ENCODE measurements at places on chromosomes 16 and 17. TPM values are rescaled to one million over a fixed set of nuclear protein-coding genes. Genes with fewer than 3 reads are reported as not detected.

DNA sequence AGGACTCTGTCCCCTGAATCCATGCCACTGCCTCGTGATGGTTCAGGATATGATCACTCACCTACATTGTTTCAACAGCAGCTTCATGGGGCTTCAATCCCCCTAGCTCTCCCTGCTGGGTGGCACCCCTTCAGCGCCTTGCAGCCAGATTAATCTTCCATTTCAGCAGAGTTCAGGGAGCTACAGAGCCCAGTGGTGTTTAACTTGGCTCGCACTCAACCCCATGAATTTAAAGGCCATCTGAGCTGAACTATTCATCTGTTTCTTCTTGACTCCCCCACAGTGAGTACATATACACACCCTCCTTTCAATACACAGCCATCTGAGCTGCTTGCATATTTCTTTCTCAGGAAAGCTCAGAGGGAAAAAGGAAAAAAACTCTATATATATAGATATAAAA lies 202.8 kb upstream of the C16orf82 start:
- no peak for DNase-seq

GRCh38 chr16:49674990-49675389 lies 180.9 kb downstream of the ZNF423 start:
- no peak for DNase-seq

DNA sequence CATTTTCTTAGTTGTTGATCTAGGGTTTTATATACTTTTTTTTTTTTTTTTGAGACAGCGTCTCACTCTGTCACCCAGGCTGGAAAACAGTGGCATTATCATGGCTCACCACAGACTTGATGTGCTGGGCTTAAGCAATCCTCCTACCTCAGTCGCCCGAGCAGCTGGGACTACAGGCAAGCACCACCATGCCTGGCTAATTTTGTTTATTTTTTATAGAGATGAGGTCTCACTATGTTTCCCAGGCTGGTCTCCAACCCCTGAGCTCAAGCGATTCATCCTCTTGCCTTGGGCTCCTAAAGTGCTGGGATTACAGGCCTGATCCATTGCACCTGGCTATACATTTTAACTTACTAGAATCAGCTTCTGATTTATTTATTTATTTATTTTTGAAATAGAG lies 34.2 kb upstream of the ATP2A3 start:
- peak; percentile 25 for DNase-seq

DNA sequence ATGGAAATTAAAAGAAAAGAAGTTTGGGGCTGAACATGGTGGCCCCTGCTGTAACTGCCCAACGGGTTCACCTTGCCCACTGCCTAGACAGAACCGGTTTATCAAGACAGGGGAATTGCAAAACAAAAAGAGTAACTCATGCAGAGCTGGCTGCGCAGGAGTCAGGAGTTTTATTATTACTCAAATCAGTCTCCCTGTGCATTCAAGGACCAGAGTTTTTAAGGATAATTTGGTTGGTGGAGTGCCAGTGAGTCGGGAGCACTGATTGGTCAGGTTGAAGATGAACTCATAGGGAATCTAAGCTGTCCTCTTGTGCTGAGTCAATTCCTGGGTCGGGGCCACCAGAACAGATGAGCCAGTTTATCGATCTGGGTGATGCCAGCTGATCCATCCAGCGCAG lies 4.4 kb upstream of the SCPEP1 start:
- no peak for DNase-seq

GRCh38 chr17:27544350-27545131 lies 86.4 kb upstream of the LGALS9 start:
- no peak for DNase-seq

DNA sequence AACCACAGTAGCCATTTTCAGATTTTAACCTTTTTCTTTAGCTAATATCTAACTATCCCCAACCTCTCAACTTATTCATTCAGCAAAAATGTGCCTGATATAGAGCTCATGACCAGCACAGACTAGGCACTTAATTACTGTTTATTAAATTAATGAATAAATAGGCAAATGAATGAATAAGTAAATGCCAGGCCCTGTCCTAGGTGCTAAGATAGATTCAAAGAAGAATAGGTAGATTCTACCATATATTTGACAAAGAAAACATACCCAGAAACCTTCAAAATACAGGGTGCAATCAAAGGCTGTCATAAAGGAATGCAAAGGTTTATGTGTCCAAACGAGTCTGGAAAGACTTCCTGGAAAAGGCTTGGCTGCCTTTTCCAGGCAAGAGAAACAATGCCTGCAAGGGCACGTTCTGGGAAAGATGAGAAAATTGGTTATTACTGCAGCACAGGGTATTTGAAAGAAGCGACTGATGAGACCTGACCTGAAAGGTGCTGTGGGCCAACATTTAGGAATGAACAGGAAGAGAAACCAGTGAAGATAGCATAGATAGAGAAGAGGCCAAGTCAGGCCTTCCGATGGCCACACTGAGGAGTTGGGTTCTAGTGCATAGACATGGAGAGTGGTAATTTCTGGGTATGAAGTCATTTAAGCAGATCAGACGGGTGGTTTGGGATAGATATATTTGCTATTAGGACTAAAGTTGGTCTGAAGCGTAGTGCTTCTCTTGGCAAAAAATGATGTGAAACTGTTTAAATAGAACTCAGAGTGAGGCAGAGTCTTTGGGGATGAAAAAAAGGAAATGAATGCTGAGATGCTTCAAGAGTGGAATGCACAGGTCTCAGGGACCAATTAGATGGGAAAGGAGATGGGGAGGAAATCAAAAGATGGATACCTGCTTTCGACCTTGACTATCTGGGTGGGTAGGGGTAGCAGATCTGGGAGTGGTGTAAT lies 11.4 kb upstream of the CCL2 start:
- no peak for DNase-seq

DNA sequence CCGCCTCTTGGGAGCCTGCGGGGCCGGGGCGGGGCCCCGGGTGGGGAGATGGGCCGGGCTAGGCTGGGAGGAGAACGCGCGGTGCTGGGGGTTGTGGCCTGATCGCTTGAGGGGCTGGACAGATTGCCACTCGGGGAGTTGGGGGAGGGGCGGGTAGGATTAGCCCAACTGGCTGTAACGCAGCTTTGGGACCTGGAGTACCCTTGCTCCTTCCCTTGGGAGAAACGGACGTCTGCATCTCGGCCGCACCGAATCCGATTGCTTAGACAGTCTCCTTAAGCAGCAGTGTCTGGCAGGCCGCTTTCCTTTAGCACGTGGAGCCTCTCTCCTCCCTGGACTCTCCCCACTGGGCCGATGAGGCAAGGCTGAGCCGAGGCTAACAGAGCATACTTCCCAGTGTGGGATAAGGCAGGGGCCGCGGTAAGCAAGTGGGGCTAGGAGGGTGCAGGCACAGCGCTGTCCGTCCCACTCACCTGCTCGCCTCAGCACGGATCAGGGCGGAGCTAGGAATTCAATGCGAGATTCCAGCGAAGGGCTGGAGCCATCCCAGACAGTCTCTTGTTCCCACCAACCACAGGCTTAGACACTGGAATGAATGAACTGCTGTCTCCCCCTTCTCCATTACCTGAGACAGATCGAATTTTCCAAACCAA lies 540 bp upstream of the ACLY start:
- peak; percentile 89 for DNase-seq

DNA sequence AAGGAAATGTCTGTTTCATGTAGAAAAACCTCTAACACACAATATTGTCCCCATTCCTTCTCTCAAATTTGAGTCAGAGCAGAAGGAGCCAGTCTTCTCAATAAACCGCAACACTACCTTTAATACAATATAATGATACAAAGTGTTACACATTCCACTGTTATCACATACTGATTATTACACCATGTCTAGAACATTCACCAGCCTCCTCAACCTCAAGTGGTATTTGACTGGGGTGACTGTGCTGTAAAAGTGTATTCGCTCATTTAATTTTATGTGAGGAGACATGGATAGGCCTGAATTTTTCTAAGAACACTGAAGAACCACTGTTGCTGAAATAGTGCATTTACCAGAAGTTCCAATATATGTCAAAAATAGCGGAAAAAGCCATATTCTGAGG lies 10.3 kb downstream of the CDYL2 start:
- DNase-seq: no peak

DNA sequence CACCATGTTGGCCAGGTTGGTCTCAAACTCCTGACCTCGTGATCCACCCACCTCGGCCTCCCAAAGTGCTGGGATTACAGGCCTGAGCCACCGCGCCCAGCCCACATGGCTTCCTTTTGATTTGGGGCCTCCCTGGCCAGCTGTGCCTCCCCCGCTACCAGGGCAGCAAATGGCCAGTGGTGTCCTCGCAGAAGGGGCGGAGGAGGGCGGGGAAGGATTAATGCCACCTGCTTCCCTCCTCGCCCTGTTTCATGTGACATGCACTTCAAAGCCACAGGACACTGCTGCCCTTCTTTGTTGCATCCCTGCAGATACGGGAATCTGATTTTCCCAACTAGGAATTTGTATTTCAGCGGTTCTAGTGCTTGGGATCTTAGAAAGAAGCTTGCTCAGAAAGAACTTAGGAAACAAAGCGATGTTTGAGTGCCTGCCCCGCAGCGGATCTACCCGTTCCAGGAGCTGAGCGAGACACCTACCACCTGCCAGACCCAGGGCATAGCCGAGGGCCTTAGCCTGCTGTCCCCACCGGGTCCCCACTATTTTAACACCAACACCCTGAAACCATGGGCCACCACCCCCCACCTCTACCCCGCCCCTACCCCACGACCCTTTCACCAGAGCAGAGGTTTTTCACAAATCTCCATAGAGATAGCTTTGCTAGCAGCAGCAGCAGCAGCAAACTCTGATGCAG lies 37.7 kb upstream of the CCDC182 start:
- no peak for DNase-seq

GRCh38 chr17:11293480-11293879 lies 52.5 kb downstream of the SHISA6 start:
- no peak for DNase-seq

DNA sequence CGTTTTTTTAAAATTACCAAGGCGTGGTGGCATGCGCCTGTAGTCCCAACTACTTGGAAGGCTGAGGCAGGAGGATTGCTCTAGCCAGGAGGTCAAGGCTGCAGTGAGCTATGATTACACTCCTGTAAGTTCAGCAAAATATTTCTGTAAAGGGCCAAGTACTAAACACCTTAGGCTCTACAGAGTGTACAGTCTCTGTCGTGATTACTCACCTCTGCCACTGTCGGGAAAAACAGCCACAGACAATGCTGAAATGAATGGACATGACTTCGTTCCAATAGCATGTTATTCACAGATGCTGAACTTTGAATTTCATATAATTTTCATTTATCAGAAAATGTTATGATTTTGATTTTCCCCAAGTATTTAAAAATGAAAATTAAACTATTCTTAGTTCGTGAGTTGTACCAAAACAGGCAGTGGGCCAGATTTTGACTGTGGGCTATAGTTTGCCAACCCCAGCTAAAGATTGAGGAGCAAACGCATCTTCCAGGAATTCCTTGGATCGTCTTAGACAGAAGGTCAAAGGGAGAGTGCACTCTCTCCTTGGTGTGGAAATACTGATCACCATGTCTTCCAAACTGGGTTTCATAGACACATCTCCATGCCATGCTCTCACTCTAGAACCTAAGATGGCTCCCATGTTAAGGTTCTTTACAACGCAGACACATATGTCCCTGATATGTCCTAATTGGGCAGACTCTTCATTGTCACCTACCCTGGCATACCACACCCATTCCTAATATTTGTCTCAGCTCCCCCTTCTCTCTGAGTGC lies 89.5 kb downstream of the MARF1 start:
- DNase-seq: no peak

Gene CCL2
- total RNA-seq: 155 TPM

DNA sequence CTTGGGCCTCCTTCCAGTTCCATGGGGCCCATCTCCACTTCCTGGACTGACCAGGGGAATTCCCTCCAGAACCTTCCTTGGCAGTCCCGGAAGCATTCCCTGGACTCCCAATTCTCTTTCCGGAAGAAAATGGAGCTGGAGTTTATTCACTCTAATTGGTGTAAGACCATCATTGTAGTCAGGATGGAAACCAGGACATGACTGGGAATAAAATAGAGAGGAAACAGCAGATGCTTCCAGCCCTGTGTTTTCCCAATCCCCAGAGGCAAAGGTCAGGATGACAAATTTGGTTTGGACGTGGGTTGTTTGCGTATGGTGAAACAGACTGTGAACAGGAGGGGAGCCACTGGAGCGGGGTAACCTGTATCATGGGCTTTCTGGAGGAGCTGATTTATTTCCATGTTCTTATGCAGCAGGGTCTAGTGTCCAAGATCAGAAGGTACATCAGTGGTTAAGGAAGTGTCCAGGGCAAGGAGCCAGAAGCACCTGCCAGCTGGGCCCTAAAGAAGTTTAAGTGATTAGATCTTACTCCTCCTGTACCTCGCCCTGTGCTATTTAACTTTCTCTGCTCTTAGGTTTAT lies 8.5 kb upstream of the LONP2 start:
- DNase-seq: no peak

Gene ZFP3
- total RNA-seq: 4.1 TPM

Gene TEN1
- total RNA-seq: 11.1 TPM

Gene TBC1D3B
- 3.8 TPM for total RNA-seq

GRCh38 chr17:36728030-36728991 lies 126.9 kb downstream of the MRM1 start:
- DNase-seq: no peak

DNA sequence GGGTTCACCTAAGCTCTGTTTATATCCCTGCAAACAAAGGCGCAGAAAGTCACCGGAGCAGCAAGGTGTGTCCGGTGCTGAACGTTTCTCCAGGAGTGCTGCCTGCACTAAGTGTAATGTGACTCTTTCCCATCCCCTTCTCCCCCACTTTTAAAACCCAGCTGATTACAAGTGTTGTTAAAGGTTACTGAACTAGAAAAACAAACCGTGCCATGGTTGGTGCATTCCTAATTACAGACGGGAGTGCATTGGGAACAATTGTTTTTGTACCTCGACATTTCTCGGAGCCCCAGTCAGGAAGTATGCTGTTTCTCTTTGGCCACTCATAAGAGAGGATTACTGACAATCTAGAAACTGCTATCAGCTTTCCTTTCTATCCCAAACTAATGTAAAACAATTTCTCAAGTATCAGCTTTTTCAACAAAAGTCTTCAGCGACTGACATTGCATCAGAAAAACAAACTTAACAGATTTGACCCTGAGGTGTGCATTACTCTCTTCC lies 441.0 kb upstream of the SALL1 start:
- DNase-seq: no peak

DNA sequence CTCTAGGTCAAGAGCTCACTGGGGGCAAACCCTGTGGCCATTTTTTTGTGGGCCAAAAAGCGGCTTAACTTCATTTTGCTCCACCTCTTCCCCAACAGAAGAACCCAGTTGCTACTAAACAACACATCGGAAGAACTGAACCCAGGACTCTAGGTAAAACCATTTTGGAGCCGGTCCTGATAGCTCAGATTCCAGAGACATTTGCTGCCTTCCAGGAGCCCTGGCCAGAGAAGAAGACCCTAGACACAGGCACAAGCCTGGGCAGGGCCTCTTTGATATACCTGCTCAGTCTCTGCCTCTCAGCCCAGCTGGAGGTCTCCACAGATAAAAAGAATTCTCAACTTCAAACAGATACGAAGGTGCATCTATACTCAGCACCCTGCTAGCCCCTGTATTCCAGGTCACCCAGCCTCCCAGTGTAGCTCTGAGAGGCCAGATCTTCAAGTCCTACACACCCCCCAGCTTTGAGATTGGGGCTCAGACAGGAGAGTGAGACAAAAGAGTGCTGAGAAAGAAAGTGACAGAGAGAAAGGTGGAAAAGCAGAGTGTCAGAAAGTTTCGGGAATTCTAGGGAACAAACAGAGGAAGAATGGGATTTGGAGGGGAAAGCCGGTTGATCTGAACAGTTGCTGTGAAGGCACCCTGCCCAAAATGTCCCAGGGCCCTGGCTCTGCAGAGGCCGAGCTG lies 6.6 kb upstream of the HOXB9 start:
- peak; percentile 31 for DNase-seq

GRCh38 chr17:6903326-6903900 lies 71.9 kb upstream of the TEKT1 start:
- DNase-seq: no peak
